MG63 (cell line): ENCODE measurements at places on chromosomes 11 and 22. TPM values are rescaled to one million over a fixed set of nuclear protein-coding genes. Genes with fewer than 3 reads are reported as not detected.

The TRPC6 gene
- total RNA-seq: not detected in 2 replicates

The DKK3 gene
- total RNA-seq: 228 and 269 TPM in 2 replicates

The KDM4E gene
- not detected in 2 replicates for total RNA-seq

The OR52I2 gene
- total RNA-seq: not detected in 2 replicates

The PATZ1 gene
- 9.0 and 14.6 TPM in 2 replicates for total RNA-seq

The OR52I1 gene
- not detected in 2 replicates for total RNA-seq

The P2RY6 gene
- 6.7 and 23.4 TPM in 2 replicates for total RNA-seq
